T-helper 1 cell (primary cell): ENCODE measurements at places on chromosomes 12 and 14.

DNA sequence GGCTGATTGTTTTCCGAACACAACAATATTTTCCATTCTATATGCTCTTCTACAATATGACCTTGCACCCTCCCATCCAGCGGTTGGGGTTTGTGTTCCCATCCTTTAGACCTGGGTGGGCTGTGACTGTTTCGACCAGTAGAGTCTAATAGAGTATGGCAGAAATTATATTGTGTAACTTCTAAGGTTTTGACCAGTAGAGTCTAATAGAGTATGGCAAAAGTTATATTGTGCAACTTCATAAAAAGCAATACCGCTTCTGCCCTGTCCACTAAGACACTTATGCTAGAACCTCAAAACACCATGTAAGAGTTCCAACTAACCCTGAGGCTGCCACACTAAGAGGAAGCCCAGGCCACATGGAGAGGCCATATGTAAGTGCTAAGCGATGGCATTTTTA, 719.7 kb upstream of the TBX3 start:
- no peak for DNase-seq

GRCh38 chr12:75592086-75592485, 80.7 kb upstream of the KRR1 start:
- DNase-seq, result no peak

DNA sequence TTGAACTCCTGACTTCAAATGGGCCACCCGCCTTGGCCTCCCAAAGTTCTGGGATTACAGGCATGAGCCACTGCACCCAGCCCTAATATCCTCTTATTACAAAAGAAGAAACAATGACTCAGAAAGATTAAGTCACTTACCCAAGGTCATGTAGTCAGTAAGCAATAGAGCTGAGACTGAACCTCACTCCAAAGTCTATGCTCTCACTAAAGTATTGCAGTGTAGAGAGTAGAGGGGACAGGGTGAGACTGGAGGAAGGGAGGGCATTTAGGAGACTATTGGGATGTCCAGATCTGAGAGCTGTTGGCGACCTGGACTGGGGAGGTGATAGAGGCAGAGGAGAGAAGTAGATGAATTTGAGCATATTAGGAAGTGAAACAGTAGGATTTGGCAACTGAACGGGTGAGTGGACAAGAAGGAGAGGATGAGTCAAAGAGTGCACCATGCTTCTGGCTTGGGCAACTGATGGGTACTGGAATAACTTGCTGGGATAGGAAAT, 11.8 kb downstream of the P2RX7 start:
- DNase-seq, result no peak

GRCh38 chr14:33454022-33454595, 496.8 kb downstream of the EGLN3 start:
- DNase-seq, result no peak

GRCh38 chr12:46358791-46359666, 13.5 kb downstream of the SLC38A2 start:
- no peak for DNase-seq

DNA sequence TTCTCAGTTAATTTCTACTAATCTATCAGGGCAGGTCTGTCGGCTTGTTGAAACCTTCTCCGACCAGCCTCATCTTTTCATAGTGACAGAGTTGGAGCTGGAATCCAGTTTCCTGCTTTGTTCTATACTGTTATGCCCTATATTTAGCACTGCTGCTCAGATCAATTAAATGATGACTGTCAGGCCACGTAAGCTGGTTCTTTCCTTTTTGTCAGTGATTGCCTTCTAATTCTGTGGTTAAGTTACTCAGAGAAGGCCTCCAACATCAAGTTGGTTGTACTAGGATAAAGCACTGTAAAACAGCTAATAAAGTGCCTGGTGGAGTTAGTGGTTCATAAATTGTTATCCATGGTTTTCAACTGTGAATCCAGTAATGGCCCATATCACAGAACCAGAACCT, 22.6 kb downstream of the DERA start:
- no peak for DNase-seq

GRCh38 chr14:59268011-59268410, 79.5 kb downstream of the DAAM1 start:
- DNase-seq, result no peak

GRCh38 chr12:120738252-120739030, 12.8 kb downstream of the ACADS start:
- no peak for DNase-seq

DNA sequence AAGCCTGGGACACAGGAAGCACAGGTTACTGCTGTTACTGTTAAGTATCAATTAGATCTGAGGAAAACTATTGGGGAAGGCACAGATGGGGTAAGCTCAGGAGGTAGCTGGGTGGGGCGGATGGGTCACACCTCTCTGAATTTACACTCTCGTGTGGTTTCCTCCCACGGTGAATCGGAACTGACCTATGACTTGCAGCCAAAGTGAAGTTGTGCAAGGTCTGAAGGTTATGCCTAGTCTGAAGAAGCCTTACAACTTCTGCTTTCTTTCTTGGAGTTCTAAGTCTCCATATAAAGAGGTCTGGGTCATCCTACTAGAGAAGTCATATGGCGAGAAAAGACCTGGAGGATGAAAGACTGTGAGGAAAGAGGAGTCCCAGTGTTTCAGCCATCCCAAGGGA, 25.6 kb upstream of the GPATCH2L start:
- no peak for DNase-seq

GRCh38 chr12:127245437-127245836, 1021.5 kb upstream of the TMEM132C start:
- DNase-seq, result no peak

GRCh38 chr12:5318874-5319273, 113.0 kb upstream of the NTF3 start:
- no peak for DNase-seq

GRCh38 chr12:98154850-98155249, 360.5 kb upstream of the TMPO start:
- no peak for DNase-seq

DNA sequence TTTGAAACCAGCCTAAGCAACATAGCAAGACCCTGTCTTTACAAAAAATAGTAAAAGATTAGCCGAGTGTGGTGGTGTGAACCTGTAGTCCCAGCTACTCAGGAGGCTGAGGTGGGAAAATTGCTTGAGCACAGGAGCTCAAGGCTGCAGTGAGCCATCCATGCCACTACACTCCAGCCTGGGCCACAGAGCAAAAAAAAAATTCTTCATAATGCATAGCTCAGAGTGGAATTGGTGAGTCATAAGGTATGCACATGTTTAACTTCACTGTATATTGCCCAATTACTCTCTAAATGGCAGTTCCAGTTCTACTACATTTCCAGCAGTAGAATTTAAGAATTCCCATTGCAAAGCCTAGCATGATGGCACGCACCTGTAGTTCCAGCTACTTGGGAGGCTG, 26.8 kb upstream of the CLIP1 start:
- no peak for DNase-seq

DNA sequence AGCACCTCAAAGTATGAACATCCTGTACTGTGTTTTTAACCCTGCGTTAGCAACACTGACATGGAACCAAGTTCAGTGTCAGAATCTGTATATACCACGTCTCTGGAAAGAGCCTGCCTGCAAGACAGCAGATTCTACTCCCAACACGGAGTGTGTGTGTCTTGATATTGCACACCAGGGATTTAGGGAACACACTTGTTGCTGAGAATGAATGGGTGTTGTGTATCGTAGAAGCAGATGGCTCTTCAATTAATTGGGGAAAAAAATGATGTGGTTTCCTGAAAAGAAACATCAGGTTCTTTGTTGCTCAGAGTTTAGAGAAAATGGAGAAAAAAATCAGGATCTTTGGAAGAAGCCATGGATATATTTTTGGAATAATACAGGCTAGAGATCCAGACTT, 170.8 kb downstream of the EGLN3 start:
- DNase-seq, result no peak

GRCh38 chr14:70086685-70087379, 101.9 kb downstream of the SLC8A3 start:
- DNase-seq, result peak; percentile 8

GRCh38 chr12:104473374-104473983, 16.7 kb downstream of the CHST11 start:
- no peak for DNase-seq

GRCh38 chr14:93269341-93270068, 62.4 kb downstream of the UBR7 start:
- no peak for DNase-seq

- no peak for DNase-seq
Measured at GRCh38 chr14:73235531-73236155, 1.7 kb upstream of the PAPLN start.

- DNase-seq, result peak; percentile 20
Measured at GRCh38 chr14:61568572-61569011, 126.7 kb upstream of the HIF1A start.

DNA sequence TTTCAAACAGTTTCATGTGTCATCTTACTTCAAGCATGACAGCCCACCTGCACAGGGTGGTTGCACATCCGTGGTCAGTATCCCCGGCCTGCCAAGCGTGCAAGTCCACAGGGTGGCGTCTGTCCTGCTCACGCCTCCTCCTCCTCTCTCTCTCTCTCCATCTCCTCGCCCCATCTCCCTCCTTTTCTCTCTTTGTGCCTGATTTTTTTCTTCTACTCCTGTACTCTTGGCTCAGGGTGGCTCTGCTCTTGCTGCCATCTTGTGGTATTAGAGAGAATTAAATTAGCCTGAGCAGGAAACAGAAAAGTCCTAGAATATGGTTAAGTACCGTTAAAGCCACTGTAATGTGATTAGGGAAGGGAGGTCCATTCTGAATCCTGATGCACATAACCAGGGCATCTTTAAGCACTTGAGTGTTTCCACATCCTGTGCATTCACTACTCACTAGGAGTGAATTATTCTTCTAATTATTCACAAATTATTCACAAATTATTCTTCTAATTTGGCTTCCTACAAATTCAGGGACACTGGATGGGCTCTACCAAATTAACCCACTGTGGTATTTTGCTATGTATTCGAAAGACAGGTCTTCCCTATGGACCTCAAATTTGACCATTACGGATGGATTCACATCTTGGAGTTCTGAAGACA, 25.5 kb upstream of the DTX1 start:
- peak; percentile 10 for DNase-seq

DNA sequence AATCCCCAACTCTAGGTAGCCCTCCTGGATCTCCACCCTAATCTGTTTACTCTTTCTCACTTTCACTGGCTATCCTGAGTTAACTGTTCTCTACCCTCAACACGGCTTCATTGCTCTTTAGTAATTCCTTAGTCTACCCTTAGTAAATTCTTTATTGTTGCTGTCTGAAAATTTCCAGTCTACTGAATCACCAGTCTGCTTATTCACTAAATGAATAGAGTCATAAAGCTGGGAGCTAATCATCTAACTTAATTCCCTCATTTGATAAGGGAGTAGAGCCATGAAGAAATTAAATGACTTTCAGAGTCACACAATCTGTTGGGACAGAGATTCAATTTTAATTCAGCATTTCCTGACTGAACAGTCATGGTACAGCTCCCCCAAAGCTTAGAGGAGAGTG, 36.5 kb downstream of the YEATS4 start:
- no peak for DNase-seq

GRCh38 chr14:68084256-68084655, 264.7 kb downstream of the RAD51B start:
- no peak for DNase-seq

DNA sequence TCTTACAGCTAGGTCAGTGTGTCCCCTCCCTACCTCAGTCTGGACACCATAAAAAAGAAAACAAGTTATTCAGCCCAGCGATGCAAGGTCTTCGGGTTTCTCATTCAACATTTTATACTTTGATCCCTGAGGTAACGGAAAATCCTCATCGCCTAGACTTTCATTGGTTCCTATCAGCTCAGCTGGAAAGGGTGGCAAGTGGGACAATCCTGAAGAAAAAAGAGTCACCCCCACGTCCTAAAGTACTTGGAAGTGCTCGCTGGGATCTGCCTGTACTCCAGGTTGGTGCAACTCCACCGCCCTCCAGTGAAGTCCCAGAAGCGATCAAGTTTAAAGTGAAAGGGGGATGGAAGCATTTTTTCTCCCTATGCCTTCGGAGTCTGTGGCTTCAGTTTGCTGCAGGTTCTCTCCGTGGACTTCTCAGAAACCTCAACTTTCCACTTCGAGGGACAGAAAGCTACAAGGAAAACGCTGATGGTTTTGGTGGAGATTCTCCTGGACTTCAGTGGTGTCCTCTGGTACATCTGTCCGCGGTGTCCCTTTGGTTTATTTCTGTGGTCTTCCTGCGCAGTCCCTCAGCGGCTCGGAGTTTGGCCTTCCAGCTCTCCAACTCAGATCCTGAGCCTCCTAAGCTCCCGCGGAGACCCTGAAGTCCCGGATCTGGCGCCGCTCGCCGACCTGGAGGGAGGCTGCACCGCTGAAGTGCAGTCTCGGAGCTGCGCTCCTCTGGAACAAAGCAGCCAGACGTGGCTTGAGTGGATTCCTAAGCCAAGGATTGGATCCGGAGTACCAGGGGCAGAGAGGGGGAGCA, 1.8 kb upstream of the LRFN5 start:
- DNase-seq, result no peak

DNA sequence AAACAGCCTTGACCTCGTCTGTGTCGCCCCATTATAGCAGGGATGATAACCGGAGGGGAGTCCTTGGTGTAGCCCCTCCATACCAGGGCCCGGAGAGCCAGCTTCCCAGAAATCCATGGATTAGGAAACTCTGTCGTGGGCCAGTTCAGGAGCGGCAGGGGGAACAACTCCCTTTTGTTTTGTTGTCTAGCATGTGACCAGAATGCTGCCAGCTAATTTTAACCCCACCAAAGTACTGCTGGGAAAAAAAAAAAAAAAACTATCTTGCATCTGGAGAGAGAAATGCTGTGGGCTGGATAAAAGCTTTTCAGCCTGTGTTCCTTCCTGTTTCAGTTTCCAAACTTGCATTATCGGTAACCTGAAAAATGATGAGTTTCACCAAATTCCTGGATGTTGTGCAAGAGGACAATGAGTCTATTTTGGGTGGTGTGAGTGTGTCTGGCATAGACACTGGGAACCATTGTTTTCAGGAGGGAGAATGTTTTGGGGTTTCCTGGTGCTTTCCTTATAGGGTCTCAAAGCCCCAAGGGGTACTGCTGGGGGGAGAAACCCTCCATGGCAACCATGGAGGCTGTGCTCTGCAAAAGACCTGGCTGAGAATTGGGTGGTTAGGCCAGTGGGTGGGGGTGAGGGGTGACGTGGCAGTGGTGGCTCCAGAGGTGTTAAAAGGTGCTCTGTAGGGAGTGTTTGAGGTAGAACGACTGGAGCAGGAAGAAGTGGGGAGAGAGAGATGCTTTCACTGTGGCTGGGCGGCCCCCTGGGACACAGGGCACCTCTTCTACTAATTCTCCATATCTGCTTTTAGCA, 14.9 kb upstream of the IRF2BPL start:
- no peak for DNase-seq

DNA sequence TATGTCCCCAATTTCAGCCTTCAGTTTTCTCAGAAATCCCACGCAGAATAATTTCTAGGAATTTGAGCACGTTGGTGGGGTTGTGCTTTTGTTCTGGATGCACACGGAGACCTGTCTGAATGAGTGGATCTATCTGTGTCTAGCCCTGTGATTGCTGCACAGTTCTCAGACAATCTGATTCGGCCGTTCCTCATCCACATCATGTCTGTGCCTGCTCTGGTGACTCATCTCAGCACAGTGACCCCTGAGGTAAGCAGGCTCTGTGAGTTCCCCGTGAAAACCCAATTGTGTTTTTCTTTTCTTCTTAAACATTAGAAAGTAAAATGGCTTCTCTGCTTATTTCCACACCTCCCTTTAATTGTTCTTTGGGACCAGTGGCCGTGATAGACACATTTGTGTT, 20.2 kb downstream of the UBE3B start:
- no peak for DNase-seq
